NCI-H1694 treated with DMSO at 0.1 percent for 48 hours (cell line): ENCODE measurements at places on chromosomes 7 and 10.

DNA sequence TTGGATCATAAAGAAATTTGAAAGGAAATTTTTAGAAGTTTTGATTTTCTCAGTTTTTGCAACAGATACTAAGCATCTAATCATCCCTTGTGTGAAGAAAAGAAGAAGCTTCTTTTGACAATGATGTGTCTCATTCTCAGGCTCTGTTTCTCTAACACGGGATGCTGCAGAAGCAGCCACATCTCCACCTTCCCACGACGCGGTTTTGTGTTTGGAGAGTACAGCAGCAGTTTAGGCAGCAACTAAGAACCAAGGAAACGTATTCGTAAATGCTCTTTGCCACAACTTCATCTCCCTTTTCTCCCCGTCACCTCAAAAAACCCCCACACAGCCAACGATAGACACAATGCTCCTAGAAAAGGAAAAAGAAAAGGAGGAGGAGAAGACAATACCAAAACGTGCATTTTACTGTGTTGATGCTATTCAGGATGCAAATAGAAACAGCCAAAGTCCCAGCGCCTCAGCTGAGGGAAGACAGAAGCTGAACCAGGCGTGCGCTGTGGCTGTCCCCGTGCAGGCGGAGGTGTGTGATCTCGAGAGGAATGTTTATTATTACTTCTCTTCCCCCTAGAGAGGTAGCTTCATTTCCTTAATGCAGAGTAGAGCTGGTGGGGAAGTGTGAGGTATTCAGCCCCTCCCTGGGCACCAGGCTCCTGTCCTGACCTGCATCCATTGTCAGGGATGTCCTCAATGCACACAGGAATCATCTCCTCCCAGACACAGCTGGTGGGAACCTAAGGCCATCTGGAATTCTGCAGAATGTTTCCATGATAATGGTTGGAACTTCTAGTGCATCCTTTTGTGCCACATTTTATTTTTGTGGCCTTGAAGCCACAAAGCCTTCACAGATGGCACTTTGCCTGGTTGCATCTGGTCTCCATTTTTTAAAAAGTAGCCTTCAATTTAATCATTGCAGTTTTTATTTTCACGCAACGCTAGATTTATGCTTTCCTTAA is 174.6 kb upstream of the KLF6 start:
- no peak for DNase-seq

DNA sequence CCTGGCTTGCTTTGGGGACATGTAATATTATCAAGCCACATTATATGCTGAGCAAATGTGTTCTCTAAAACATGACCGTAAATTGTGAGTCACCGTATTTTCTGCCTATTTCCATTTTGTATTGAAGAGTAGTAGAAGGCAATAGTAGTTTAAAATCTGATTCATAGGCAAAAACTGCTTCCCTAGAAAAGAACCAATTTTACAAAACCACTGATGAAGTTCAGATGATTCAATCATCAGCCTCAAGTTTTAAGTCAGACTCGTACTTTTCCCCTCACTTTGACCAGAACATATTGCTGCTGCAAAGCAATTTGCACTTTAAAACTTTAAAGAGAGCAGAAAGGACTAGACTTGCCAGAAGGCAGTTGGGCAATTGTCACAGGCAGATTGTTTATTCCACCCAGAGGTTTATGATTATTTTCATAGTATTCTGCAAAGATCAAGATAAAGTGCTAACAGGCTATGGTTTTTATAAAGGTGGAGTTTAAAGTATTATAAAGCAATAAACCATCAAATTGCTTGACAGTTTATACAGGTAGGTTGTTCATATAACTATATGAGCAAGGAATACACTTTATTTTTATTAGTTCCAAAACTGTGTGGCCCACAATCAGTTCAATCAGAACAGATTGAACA is 168.2 kb downstream of the ETV1 start:
- DNase-seq: no peak

GRCh38 chr10:105838392-105838791 is 1197.3 kb downstream of the SORCS3 start:
- no peak for DNase-seq

GRCh38 chr7:151432658-151433521 is 7.1 kb downstream of the CRYGN start:
- no peak for DNase-seq

GRCh38 chr10:326894-327635 is 191.8 kb downstream of the ZMYND11 start:
- no peak for DNase-seq

- DNase-seq: no peak
Observed at GRCh38 chr10:117539903-117540639, 2.5 kb upstream of the EMX2 start.

DNA sequence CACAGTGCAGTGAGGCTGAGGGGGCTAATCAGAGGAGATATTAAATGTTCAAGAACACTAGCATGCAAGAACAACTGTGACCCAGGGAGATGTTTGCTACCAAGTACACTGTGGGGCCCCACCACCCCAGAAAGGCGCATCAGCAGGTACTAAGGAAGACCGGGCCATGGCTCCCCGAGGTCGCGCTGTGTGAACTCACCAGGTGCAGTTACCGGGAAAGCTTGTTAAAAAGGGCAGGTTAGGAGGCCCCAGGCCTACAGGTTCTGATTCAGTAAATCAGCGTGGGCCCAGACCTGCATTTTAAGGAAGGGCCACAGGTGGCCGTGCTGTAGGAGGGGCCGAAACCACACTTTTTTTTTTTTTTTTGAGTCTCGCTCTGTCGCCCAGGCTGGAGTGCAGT is 54.6 kb downstream of the TMEM209 start:
- DNase-seq: no peak

- DNase-seq: no peak
Observed at GRCh38 chr7:66250711-66251110, 45.6 kb downstream of the TPST1 start.

- no peak for DNase-seq
Observed at GRCh38 chr10:89032141-89032891, 41.7 kb downstream of the FAS start.

DNA sequence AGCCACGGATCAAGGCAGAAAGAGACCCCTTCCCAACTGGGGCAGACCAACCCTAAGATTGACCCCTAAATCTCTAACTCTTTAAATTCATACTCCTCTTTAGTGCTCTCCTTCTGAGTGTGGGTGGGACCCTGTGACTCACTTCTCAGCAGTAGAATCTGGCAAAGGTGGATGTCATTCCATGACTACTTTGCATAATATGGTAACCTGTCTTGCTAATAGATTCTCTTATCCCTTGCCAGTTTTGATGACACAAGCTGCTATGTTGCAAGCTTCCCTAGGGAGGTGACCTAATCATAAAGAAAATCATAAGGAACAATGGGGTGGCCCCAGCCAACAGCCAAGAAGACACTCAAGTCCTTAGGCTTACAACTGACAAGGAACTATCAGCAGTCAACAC is 155.4 kb upstream of the VWC2 start:
- no peak for DNase-seq

- no peak for DNase-seq
Observed at GRCh38 chr7:36348256-36348655, 41.4 kb upstream of the ANLN start.

DNA sequence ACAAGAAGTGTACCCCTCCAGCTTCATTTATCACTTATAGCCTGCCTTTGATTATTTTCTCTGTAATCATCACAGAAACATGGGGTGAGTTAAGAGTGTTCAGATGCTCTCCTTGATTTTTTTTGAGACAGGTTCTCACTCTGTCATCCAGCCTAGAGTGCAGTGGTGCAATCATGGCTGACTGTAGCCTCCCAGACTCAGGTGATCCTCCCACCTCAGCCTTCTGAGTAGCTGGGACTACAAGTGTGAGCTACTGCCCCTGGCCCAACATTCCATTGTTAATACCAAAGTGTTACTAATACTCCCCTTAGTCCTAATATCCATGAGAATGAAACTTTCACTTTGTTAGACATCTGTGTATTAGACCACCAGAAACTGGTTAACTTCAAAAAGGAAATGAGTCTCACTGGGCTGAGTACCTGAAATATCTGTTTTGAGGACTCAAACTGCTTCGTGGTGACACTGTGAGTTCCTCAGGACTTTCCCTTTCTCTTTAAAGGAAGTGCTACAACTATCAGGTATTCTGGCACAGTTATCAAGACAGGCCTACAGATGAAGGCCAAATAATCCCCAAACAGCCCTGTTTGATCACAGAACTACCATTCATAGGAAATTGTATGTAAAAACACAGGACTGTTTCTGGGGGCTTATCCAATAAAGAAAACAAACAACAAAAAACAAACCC is 20.5 kb upstream of the CFAP70 start:
- no peak for DNase-seq

GRCh38 chr7:55019191-55019690 is 424 bp downstream of the EGFR start:
- no peak for DNase-seq

GRCh38 chr7:40682696-40683095 is 547.9 kb downstream of the SUGCT start:
- no peak for DNase-seq

- DNase-seq: no peak
Observed at GRCh38 chr10:78229489-78229888, 195.8 kb downstream of the RPS24 start.

- no peak for DNase-seq
Observed at GRCh38 chr10:110864662-110865140, 7.0 kb upstream of the PDCD4 start.

GRCh38 chr10:117492504-117492903 is 50.0 kb upstream of the EMX2 start:
- DNase-seq: no peak

- DNase-seq: no peak
Observed at GRCh38 chr10:97358781-97359180, 24.3 kb upstream of the FRAT2 start.

DNA sequence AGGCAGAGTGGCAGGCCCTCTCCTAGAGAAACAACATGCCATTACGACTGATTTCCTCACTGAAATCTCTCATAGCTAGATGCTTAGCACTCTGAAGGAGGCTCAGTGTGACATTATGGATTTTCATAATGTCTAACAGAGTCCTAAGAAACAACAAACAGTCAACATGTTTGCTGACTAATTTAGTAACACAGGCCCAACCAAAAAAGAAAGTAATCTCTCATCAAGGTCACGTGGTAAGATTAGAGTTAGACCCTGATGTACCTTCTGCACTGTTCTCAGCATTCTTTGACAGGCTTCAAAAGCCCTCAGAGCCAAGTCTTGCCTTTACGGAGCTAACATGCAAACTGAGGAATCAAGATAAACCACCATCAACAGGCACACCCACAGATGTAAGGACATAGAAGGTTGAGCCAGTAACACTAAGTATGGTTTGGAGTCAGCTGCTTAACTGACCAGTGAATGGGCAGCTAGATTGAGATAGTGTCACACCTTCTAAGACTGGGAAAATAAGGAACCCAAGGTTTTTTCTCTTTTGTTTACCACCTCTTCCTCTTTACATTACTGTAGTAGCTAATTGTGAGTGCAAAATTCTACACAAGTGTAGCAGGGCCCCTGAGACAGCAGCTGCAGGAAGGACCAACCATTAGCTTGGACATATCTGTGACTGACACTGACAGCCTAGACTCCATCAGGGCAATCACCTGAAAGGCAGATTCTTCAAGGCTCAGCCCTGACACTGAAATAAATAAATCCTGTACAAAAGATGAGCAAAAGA is 15.3 kb upstream of the KCNIP2 start:
- DNase-seq: no peak

GRCh38 chr7:117478836-117479224 is 995 bp upstream of the CFTR start:
- DNase-seq: no peak

GRCh38 chr7:153188630-153189029 is 429.1 kb downstream of the ACTR3B start:
- DNase-seq: no peak

- DNase-seq: no peak
Observed at GRCh38 chr10:60980997-60981396, 37.0 kb upstream of the RHOBTB1 start.

DNA sequence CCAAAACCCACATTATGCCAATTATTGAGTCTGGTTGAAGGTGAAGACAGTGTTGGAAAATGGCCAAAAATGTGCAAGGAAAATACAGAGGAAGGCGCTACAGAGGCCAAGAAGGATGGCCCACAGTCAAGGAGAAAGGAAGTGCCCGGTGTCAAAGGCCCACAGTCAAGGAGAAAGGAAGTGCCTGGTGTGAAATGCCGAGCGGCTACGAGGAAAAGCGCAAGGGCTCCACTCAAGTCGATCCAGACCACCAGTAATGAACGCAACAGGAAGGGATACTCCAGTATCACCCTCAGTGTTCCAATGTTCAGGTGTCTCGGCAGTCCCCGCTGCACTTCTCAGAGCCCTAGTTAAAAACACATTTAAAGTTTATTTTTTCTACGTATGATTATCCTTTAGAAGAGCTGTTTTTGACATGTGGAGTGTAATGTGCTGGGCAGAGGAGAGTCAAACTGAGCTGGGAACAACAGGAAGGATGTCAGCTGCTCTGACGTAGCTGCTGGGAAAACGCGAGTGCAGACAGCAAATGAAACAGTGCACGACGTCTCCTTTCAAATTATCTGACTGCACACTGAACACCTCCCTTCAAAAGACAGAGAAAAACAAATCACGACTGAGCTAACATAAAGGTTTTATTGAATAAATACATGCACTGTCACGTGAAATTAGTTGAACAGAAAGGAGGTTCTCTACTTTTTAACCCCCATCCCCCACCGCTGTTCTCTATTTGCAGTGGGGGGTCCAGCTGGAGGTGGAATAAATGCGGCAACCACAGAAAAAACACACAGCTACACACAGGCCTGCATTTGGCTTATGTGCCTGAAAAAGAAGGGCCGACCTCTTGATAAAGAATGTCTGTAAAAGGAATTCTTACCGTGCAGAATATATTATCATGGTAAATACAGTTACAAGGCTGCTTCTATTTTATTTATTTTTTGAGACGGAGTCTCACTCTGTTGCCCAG is 26.1 kb upstream of the NCAPG2 start:
- no peak for DNase-seq

DNA sequence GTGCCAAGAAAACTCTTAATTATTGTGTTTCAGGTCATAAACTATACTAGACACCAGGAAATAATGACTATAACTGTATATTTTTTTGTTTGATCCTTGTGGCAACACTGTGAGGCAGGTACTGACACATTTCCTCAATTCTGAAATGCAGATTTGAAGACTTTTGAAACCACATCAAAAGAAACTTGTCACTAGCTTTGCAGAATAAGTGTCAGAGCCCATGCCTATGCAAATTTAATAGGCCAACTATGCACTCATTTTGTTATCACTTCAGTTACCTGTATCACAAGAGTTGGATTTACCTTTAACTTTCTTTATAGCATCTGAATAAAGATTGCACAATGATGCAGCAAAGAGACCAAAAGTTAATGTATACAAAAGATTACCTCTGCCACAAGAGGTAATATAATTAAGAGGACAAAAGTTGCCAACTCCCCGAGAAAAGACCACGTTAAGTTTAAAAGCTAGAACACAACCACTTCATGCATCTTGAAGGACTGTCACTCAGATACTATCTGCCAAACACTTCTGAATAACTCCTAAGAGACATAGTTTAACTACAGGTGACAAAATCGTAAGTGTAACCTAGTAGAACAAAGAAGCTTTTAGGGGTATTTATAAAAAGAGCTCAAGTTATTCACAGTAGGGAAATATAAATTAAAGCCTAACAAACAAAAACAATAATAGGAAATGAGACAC is 80.5 kb downstream of the ELAPOR2 start:
- DNase-seq: no peak
